ENCODE measurements at places on chromosomes 11 and 22. TPM values are rescaled to one million over a fixed set of nuclear protein-coding genes. Genes with fewer than 3 reads are reported as not detected.

LRRC4C gene
- polyA plus RNA-seq, result 0.26 TPM

MS4A6A gene
- polyA plus RNA-seq, result 16.7 TPM

SPDYC gene
- 0.43 TPM for polyA plus RNA-seq

MRGPRX2 gene
- not detected for polyA plus RNA-seq

SGSM1 gene
- 3.6 TPM for polyA plus RNA-seq

ZNF280B gene
- 0.26 TPM for polyA plus RNA-seq

OR4A16 gene
- not detected for polyA plus RNA-seq

GPHA2 gene
- polyA plus RNA-seq, result 0.99 TPM

SCGB1A1 gene
- polyA plus RNA-seq, result not detected

FZD4 gene
- polyA plus RNA-seq, result 21.4 TPM

NTM gene
- polyA plus RNA-seq, result 0.92 TPM

HEPN1 gene
- not detected for polyA plus RNA-seq

POU2AF3 gene
- 4.9 TPM for polyA plus RNA-seq

PLAAT2 gene
- 49.5 TPM for polyA plus RNA-seq

SOX6 gene
- 5.0 TPM for polyA plus RNA-seq

OR51I1 gene
- not detected for polyA plus RNA-seq

JAML gene
- polyA plus RNA-seq, result 2.5 TPM

CSRP3 gene
- not detected for polyA plus RNA-seq

TENM4 gene
- polyA plus RNA-seq, result 0.34 TPM

OVOL1 gene
- polyA plus RNA-seq, result 6.7 TPM

Data from kidney (tissue), 22 donors.